Fibroblast of skin of back (primary cell): ENCODE measurements at places on chromosomes 4 and X.

GRCh38 chr4:107520368-107520767, 199.7 kb downstream of the PAPSS1 start:
- no peak for DNase-seq

DNA sequence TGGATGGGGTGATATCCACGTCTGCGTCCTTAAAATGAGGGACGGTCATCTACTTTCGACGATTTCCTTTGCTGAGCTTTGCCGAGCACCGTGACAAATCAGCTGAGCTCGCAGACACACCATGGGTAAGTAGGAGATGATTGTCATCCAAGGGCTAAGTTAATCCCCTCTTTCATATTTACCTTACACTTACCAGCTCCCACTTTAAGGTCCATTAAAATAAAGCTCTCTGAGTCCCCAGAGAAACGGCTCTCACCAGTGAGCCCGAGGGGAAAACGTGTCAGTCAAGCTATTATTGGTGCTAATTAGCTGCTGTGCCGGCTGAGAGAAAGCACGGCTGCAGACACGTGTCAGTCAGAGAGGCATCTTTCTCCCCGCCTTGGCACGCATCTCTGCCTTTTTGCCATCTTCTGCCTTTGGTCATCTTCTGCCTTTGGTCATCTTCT, 72.2 kb downstream of the CRLF2 start:
- DNase-seq, result no peak

DNA sequence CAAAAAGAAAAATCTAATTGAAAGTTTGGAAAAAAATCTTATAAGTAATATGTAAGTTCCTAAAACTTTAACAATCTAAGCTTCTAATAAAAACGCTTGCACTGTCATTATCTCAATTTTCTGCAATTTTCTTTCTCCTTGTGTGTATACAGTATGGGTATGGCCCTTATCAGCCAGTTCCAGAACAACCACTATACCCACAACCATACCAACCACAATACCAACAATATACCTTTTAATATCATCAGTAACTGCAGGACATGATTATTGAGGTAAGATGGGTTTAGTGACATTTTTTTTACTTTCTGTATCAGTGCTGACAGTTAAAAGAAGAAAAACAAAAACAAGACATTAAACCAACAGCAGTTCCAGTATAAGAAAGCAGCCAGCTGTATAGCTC, 4.9 kb downstream of the STATH start:
- no peak for DNase-seq

DNA sequence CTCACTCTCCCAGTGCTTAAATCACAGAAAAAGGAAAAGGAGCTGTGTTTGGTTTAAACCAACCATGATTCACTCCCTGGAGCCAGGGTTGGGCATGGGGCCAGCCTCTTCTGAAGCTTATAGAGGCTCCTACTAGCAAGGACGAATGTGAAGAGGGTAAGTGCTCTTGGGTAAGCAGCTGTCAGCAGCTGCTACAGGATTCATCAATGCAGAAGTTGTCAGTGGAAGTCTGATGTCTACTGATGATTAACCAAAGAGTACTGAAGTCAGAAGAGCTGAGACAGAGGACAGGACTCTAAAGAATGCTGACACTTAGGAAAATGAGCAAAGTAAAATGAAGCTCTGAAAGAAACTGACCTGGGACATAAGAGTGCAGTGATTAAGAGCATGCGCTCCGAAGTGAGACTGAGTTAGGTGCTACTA, 32.7 kb upstream of the JADE1 start:
- DNase-seq, result peak; percentile 95

GRCh38 chr4:162458051-162458450, 294.3 kb upstream of the FSTL5 start:
- no peak for DNase-seq

DNA sequence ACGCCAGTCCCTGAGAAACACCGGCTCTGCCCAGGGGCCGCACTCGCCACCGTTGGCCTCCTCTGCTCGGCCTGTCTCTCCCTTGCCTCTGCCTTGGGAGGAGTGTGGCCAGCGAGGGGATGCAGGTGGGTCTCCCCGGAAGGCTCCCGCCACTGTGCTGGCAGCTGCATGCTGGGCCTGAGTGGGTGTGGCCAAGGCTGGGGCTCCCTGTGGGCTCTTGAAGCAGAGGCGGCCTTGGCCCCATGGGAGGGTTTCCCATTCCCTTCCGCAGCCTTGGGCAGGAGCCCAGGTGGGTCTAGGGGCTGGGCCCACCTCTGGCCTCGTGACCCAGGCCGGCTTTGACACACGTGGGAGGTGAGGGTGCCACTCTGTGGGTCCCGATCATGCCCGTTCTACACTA, 19.1 kb downstream of the FGFRL1 start:
- no peak for DNase-seq

- peak; percentile 30 for DNase-seq
These were observed 9.1 kb downstream of the BMPR1B start for GRCh38 chr4:94766856-94767255.

DNA sequence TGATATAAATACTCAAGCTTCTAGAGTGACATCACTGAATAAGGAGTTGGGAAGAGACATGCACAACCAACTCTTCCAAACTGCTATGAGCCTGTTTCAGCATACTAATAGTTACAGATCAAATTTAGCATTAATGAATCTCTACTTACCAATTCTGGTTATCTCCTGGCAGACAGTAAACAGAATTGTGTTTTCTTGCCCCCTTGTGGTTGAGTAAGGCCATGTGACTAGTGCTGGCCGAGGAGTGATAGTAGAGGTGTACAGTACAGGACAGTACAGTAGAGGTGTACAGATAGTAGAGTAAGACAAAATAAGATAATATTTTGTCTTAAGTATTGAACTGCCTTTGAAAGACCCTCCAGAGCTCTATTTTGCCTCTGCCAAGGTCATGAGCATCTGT, 681.4 kb downstream of the GABRG1 start:
- no peak for DNase-seq

- peak; percentile 13 for DNase-seq
These were observed 16.7 kb upstream of the FRAS1 start for GRCh38 chr4:78040431-78040830.

DNA sequence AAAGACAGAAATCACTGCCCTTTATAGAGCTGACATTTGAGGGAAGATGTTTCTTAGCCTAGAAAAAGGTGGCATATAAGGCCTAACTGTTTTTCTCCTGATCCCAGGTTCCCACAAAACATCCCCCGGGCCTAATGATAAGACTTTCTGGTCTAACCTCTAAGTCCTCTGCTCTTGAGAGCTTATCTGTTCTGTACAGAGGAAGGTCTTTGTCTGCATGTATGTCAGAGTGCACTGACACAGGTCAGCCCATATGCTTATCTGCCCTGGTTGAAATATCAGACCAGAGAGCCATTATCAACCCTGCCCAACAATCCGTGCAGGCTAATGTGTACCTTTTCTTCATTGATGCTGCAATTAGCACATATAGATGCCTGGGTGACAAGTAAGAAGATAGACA, 76.2 kb downstream of the ARHGEF9 start:
- no peak for DNase-seq

- peak; percentile 86 for DNase-seq
These were observed 60.4 kb upstream of the IRF2 start for GRCh38 chr4:184534511-184535391.

DNA sequence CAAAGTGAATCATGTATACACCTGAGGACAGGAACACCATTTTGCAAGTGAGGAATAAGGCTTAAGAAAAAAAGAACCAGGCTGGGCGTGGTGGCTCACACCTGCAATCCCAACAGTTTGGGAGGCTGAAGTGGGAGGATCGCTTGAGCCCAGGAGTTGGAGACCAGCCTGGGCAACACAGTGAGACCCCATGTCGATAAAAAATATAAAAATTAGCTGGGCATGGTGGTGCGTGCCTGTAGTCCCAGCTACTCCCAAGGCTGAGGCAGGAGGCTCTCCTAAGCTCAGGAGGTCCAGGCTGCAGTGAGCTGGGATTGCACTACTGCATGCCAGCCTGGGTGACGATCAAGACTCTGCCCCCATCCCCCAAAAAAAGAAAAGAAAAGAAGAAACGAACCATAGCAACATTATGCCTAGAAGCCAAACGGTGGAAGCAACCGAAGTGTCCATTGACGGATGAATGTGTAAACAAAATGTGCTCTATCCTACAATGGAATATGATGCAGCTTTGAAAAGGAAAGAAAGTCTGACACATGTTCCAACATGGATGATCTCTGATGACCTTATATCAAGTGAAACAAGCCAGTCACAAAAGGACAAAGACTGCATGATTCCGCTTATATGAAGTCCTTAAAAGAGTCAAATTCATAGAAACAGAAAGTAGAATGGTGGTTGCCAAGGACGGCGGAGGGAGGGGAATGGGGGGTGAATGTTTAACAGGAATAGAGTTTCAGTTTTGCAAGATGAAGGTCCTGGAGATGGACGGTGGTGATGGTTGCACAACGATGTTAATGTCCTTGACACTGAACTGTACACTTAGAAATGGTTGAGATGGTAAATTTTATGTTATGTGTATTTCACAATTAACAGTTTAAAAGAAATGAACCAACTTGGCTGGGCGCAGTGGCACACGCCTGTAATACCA, 8.6 kb upstream of the KIAA0232 start:
- DNase-seq, result no peak
